ENCODE measurements at places on chromosomes 13 and 19.

DNA sequence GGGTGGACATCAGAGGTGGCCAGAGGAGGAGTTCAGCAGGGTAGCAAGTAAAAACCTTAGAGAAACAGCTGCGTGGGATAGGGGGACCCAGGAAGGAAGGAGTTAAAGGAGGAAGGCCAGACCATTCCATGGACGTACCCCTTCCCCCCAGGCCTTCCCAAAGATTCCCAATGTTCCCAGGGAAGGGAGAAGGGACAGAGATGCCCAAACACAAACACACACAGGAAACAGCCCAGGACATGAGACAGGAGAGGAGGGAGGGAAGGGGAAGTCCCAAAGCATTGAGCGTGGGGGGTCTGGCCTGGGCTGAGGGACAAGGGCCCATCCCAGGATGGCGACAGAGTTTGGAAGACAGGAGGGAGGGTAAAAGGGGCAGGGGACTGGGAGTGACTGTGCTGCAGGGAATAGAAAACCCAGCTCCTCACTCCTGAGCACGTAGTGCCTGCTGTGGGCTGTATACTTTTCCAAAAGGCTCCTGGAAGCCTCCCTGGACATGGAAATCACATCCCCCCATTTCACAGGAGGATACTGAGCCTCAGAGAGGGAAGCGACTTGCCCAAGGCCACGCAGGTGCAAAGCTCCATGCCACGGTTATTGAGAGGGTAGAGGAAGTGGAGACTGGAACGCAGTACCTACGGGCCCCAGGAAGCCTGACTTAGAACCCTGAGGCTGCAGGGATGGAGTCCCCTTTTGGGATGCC is 1.1 kb downstream of the SYDE1 start:
- DNase-seq = peak; percentile 21

DNA sequence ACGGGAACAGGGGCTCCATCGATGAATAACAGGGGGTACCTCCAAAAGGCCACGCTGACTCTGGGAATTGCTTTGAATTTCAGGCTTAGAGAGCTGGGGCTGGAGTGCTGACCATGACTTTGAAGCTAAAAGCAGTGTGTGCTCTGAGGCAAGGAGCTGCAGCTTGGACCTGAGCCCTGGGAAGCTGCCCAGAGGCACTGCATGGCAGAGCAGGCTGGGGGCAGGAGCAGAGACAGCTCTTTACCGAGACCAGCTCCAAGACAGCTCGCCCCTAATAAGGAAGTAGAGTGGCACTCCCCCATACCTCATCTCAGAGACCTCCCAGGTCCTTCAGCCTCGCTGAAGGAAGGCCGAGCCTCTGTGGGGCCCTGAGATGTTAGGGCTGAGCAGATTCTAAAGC is 200.2 kb downstream of the COL4A1 start:
- DNase-seq = no peak

DNA sequence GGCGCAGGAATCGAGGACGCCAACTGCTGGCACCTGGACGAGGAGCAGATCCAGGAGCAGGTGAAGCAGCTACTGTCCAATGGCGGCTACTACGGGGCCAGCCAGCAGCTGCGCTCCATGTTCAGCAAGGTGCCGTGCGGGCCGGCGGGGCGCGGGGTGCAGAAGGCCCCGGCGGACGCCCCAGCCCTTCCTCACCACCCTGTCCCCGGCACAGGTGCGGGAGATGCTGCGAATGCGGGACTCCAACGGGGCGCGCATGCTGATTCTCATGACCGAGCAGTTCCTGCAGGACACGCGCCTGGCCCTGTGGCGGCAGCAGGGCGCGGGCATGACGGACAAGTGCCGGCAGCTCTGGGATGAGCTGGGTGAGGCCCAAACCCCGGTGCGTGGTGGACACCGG is 13.6 kb downstream of the ZSWIM4 start:
- DNase-seq = no peak

DNA sequence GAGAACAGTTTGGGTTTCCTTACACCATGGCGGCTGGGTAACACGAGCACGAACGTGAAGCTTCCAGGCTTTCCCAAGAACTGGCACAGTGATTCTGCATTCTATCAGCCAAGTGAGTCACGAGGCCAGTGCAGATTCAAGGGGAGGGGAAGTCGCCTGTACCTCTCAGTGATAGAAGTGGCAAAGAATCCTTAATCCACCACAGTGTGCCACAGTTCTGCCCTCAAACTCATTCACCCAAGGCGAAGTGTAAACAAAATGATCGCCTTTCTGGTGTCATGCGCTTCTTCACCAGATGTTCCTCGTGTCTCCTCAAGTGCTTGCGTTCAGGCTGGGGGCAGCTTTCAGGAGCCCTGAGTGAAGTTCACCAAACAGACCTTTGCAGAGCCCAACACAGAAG is 24.9 kb upstream of the AMER2 start:
- DNase-seq = no peak

- no peak for DNase-seq
Observed at GRCh38 chr13:35769812-35770211, 293.3 kb upstream of the MAB21L1 start.

DNA sequence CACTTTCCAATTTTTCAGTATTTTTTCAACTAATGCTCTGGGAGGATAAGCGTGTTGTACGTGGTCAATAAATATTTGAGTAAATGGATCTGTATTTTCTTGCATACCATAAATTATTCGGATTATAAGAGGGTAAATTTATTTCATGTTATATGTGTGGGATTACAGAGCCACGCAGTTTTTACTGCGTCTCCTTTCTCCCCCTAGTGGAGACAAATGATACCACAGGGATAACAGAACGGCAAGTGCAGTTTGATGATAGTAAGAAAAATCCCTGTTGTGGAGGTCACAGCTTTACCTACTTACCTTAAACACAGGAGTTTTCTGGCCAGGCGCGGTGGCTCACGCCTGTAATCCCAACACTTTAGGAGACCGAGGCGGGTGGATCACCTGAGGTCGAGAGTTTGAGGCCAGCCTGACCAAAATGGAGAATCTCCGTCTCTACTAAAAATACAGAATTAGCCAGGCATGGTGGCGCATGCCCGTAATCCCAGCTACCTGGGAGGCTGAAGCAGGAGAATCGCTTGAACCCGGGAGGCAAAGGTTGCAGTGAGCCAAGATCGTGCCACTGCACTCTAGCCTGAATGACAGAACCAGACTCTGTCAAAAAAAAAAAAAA is 16.8 kb downstream of the MBD3L2B start:
- DNase-seq = peak; percentile 1

- no peak for DNase-seq
Observed at GRCh38 chr13:80348314-80348713, 7.4 kb upstream of the SPRY2 start.

DNA sequence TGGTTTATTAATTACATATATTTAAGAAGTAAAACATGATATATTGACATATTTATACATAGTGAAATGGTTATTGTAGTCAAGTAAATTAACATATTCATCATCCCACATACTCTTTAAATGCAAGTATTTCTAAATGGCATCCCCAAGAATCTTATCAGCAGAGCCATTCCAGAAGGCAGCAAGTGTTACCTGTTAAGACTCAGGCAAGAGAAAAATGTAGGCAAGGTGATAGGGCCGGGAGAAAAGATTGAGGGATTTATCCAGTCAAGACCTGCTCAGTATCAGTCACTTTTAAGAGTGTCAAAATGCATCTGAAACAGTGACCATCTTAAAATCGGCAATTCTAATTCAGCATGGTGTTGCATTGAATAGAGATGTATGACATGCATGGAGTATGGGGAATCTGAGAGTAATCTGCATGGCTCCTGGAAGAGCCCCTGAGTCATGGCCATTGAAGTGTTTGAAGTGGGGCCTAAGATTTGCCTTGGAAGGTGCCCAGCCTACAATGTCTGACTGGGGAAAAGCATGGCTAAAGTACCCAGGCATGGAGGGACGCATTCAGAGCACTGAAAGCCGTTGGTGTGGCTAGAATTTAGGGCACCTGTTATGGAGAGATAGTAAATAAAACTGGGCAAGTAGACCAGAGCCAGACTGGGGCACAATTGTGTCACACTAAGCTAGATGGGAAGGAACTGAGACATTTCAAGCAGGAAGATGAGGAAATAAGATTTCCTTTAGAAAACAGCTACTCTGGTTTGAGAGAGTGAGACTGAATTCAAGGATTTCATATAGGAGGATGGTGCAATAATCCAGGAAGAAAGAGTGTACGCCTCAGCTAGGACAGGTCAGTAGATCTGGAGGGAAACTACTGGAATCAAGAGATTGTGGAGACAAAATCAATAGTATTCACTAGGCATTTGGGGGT is 25.0 kb upstream of the C1QTNF9B start:
- no peak for DNase-seq

GRCh38 chr13:101455863-101456262 is 3.4 kb downstream of the ITGBL1 start:
- DNase-seq = no peak

DNA sequence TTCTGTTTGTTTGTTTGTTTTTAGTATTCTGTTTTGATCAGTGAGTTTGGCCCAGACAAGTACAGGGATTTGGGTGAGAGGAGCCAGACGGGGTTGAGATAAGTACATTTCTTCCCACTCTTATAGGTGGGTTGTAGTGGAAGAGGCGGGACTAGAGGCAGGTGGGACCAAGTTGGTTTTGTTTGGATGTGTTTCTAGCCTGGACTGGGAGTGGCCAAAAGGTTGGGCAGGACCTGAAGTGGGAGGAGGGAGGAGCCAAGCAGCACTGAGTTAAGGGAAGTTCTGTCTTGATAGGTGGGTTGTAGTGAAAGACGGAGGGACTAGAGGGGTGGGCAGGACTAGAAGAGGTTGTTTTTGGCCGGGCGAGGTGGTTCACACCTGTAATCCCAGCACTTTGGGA is 9.0 kb downstream of the DNASE2 start:
- no peak for DNase-seq

DNA sequence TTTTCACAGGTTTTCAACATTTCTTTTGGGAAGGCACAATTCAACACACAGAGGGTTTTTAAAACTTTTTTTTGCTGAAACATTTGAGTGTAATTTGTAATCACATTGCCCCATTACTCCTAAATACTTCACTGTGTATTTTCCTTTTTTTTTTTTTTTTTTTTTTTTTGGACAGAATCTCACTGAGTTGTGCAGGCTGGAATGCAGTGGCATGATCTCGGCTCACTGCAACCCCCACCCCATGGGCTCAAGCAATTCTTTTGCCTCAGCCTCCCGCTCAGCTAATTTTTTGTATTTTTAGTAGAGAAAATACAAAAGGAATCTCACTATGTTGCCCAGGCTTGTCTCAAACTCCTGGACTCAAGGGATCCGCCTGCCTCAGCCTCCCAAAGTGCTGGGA is 14.8 kb upstream of the DNAJC15 start:
- DNase-seq = no peak

- peak; percentile 14 for DNase-seq
Observed at GRCh38 chr13:30618186-30618929, 638 bp downstream of the USPL1 start.

GRCh38 chr13:93345770-93346169 is 119.2 kb downstream of the GPC6 start:
- no peak for DNase-seq

DNA sequence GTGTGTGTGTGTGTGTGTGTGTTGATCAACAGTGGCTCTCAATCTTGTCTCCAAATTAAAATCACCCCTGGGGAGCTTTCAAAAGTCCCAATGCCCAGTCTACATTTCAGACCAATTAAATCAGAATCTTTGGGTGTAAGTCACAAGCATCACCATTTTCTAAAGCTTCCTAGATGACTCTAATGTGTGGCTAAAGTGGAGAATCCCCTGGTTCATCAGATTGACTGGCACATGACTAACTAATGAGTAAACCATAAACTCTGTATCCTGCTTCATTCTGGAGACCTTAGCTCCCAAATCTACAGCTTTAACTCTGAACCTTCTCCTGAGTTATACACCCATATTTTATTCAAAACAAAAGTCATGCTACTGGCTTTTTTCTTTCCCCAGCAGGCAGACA is 131.3 kb downstream of the SUCLA2 start:
- no peak for DNase-seq

- no peak for DNase-seq
Observed at GRCh38 chr13:74174810-74175209, 40.6 kb upstream of the KLF12 start.

DNA sequence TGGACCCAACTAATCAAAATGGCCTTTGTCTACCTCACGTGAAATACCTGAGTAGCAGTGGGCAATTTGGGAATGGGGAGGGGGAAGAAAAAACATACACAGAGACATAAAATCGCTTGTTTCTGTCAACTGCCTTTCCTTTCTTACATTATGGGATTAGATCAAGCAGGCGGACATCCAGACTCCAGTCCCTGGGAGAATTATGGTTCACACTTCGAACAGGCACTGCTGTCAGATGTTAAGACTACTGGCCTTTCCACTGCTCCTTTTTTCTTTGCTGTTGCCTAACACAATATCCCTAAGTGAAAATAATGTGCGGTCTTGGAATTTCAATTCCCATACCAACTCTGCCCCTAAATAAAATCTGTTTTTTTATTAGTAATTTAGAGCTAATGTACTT is 1719.7 kb upstream of the SLC10A2 start:
- DNase-seq = no peak

DNA sequence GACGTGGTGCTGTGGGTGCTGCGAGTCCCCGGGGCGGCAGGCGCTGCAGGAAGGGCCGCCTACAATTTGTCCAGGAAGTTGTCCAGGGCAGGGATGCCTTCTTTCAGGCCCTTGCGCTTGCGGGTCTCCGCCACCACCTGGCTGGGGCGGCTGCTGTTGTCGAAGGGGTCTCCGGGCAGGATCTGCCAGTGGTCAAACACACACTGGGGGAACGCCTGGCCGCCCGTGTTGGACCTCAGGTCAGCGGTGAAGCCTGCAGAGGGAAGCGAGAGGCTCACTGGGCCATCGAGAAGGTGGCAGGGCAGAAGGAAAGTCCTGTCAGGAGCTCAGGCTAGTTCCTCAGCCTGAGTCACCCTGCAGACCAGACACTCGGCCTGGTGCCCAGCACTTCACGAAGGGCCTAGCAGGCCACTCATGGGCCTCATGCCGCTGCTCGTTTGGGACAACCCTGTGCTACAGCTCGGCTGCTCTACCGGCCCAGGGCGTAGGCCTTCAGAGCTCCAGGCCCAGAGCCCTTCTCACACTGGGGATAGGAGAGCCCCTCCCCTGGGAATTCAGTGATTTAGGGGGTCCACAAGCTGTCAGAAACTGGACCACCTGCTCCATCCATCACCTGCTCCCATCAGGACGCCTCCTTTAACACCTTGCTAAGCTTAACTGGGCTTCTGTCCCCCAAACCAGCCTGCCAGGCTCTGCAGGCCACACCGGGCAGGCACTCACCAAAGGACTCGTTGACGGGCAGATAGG is 5.8 kb upstream of the DAPK3 start:
- DNase-seq = no peak

DNA sequence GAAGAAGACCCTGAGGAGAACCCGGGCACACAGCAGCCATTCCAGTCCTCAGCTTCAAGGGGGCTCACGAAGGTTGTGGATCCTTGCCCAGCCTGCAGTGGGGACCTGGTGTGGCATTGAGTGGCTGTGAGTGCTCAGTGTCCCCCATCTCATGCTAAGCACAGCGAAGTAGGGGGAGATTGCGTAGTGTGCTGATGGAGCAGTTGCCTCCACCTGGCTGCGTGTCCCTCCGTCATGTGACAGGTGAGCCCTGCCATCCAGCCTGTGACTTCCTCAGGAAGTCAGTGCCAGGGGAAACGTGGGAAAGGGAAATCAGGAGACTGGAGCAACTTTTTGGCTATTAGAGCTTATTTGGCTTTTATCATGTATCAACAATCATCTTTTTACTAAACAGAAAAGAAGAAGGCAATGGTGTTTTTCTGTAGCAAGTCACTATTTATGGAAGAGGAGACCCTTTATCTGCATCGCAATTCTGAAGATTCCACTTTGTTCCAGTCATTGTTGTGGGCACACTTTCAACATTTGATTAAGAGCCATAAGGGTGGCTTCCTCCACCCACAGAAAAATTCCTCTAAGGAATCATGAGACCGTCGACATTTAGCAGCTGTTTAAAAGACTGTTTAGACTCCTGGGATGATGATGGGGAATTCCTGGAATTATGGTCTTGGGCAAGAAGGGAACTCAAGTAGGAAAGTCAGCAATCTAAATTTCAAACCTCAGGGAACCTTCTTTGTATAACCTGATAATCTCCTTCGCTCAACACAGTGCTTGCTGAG is 126.8 kb upstream of the SPATA13 start:
- no peak for DNase-seq

Data from cardiac muscle cell (in vitro differentiated cells and primary cell).